Neural progenitor cell (in vitro differentiated cells): ENCODE measurements at places on chromosomes 3 and 15.

DNA sequence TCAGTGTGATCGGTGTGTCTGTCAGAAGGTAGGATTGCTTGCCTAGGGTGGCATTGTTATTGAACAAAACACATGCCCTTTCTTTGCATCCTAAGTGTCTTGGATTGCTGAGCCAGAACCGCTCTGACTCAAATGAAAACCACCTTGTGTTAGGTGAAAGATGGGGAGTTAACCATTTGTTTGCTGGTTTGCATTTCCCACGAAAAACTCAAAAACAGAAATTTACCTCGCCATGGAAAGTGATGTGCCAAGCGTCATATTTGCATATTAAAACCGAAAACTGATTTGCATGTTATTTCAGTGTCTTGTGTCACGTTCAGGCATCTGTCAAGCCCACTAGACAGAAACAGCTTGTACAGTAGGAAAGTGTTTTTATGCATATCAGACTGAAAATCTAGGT lies 474.6 kb upstream of the TPRG1 start:
- DNase-seq = peak; percentile 32

- no peak for DNase-seq
These were observed 826.8 kb upstream of the NR2F2 start for GRCh38 chr15:95503640-95504225.

DNA sequence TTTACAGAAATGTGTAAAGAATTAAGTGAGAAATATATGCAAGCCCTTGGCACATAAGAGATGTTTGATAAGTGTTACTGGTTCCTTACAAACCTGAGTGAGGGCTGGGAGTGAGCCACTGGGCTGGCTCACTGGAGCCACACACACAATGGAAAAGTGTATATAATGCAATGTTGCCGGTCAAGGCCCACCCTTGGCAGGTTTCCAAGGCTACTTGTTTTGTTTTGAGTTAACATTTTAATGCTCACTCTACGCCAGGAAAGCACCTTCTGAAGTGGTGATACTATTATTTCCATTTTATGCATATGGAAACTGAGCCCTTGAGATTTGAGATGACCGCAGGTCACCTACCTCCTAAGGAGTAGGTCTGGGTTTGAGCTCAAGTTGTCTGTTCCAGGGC lies 71.8 kb upstream of the FHIT start:
- no peak for DNase-seq

- DNase-seq = no peak
These were observed 93.0 kb downstream of the PGPEP1L start for GRCh38 chr15:98914626-98915025.

DNA sequence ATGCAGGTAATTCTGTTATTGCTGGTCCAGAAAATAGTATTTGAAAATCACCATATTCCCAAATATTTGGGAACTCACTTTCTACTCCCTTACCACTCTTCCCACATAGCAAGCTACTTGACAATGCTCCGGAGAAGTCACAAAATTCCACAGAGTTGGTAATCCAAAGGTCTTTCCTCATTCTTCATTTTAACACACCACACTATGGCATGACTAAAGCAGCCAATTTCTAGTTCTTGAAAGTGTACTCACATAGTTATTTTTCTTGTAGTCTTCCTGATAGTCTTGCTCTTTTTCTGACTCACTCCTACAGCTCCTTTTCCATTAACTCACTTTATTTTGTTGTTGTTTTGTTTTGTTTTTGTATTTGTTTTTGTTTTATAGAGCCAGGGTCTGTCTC lies 67.2 kb downstream of the MYO9A start:
- no peak for DNase-seq

GRCh38 chr3:46979958-46980497 lies 562 bp downstream of the NBEAL2 start:
- no peak for DNase-seq

GRCh38 chr3:80086426-80086825 lies 318.6 kb upstream of the ROBO1 start:
- DNase-seq = no peak

DNA sequence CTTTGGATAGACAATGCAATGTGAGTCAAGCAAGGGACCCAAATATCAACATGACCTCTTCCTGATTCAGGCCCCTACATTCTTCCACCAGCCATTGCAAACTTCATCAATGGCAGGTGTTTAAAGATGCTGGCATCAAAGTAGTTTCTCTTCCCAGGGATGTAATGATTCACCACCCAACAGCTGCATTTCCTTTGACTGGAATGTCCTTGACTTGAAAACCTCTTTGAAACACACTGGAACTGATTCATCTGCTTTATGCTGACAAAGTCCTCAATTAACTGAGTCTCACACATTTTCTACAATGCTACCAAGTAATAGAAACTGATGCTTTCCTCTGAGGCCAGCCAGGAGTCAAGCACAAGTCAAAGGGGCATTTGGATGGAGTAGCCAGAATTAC lies 385.5 kb downstream of the GBE1 start:
- DNase-seq = no peak

GRCh38 chr3:171765511-171765887 lies 44.8 kb downstream of the PLD1 start:
- no peak for DNase-seq

GRCh38 chr15:67178569-67179210 lies 75.8 kb downstream of the AAGAB start:
- DNase-seq = no peak

DNA sequence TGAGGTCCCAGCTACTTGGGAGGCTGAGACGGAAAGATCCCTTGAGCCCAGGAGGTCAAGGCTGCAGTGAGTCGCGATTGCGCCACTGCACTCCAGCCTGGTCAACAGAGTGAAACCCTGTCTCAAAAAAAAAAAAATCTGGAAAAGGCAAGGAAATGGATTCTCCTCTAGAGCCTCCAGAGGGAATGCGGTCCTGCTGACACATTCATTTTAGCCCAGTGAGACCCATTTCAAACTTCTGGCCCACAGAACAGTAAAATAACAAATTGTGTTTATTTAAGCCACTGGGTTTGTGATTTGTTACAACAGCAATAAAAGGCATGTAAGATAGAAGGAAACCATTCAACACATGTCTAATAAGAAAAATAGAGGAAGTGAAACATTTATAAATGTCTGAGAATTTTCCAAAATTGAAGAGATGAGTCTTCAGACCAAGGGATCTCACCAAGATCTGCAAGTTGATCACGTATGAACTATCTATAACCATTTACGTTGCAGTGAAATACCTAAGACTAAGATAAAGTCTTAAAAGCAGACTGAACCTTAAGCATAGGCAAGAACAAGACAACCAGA lies at the start of gene HTR3E:
Gene HTR3E, plus strand, starts transcription at position 254 of the 573 bp plus-strand sequence. CDS start 466 bp downstream, outside the sequence.
- no peak for DNase-seq

DNA sequence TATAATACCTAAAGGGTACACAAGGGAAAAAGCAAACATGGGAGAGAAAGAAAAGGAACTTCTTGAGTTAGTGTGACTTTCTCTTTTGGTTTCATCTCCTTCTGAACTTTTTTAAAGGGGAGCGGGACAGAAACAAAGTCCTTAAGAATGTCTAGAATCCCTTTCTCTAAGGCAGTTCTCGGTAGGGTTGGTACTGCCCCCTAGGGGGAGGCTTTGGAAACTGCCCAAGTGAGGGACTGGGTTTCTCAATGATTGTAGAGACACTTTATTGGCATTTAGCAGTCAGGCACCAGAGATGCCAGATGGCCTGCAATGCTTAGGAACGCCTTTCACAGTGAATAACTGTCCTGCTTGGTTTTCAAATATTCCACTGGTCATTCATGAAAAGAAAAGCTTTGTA lies 172.7 kb downstream of the WDR72 start:
- peak; percentile 82 for DNase-seq

GRCh38 chr3:21407743-21408142 lies 343.3 kb downstream of the ZNF385D start:
- DNase-seq = no peak

- peak; percentile 37 for DNase-seq
These were observed 237.8 kb upstream of the GADL1 start for GRCh38 chr3:31132132-31132769.

GRCh38 chr15:67892559-67893377 lies 52.9 kb upstream of the RNU6-1 start:
- DNase-seq = no peak

- no peak for DNase-seq
These were observed 348.8 kb upstream of the DCBLD2 start for GRCh38 chr3:99250272-99250671.

DNA sequence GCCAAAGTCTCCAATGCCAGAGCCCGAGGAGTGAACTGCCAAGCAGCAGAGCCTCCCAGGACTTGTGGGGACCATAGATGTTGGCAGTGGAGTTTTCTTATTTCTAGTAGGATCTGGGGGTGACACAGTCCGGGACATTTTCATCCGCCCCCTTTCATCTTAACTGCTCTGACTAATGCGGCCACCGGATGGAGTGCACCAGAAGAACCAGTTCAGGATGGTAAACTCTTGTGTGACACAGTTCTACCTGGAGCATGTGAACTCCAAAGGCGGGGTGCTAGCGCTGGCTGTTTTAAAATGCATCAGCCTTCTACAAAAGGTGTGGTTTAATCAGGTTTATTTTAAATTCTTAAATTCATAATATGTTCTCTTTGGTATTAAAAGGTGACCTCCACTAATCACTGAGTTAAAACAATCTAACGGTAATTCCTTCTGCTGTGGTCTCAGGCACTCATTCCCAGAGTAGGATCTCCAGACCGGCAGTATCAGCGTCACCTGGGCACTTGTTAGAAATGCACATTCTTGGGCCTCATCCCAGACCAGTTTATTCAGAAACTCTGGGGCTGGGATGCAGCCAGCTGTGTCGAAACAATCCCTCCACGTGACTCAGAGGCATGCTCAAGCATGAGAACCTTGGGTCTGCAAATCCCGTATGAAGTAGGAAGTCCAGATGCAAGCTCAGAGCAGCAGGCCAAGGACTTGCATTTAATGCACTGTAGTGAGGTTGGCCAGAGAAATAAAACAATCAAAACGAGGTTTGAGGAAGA lies 105.5 kb downstream of the GABRB3 start:
- no peak for DNase-seq

- no peak for DNase-seq
These were observed 838.1 kb upstream of the SEMA6D start for GRCh38 chr15:46879032-46879770.

DNA sequence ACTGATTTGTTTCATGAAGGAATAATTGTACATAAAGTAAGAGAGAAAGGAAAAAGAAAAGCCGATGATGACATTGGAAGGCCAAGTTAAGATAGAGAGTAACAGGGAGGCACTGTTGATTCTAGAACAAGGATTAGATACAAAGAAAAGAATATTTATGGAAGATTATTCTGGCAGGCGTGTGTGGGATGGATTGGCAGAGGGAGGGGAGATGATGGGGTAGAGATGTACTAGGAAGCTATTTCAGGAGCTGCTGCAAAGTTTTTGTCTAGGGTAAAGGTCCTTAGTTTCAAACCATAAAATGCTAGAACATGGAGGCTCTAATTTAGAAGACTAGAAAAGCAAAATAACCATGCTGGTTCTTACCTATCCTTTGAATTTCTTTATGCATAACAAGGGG lies 280.0 kb upstream of the LRRN1 start:
- DNase-seq = no peak

- DNase-seq = no peak
These were observed 13.6 kb downstream of the PRKCD start for GRCh38 chr3:53174346-53175250.

DNA sequence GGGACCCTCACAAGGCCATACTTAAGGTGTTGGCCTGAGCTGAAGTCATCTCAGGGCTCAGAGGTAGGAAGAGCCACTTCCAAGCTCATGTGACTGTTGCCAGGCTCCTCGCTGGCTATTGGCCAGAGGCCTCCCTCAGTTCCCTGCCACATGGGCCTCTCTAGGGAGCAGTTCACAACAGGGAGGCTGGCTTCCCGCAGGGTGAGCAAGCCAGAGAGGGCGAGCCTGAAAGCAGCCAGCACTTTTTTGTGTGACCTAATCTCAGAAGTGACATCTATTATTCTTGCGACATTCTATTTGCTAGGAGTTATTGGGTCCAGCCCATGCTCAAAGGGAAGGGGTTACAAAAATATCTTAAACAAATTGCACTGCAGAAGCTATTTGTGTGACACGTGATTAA lies 201.4 kb downstream of the SSR3 start:
- no peak for DNase-seq

DNA sequence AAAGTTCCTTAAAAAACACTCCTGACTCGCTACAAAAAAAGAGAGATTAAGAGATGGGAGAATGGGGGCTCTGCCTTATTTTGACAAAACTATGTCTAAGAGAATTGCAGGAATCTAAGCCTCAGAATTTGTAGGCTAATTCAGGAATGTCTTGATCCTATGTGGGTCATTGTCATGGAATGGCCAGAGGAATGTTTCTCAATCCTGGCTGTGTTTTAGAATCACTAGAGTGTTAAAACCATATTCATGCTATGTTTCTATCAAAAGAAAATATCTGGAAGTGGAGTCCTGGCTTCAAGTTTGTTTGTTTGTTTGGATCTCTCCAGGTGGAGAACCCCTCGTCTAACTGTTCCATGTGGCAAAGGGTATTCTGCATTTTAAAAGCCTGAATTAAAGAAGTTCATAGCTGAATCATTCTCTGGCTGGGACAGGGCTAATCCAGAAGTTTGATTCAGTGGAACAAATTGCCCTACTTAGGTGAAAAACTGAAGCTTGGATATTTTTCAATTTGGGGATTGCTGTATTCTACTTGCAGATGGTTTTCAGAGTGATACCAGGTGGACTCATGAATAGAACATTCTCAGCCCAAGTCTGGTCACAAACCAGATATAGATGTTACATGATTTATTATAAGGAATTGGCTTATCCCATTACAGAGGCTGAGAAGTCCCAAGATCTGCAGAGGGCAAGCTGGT lies 28.2 kb downstream of the GJD2 start:
- no peak for DNase-seq

- no peak for DNase-seq
These were observed 13.0 kb upstream of the HDC start for GRCh38 chr15:50278496-50278895.

- no peak for DNase-seq
These were observed 338.2 kb upstream of the SLCO3A1 start for GRCh38 chr15:91515188-91515754.

- DNase-seq = no peak
These were observed 28.7 kb downstream of the SH3BP5 start for GRCh38 chr3:15303728-15304127.

DNA sequence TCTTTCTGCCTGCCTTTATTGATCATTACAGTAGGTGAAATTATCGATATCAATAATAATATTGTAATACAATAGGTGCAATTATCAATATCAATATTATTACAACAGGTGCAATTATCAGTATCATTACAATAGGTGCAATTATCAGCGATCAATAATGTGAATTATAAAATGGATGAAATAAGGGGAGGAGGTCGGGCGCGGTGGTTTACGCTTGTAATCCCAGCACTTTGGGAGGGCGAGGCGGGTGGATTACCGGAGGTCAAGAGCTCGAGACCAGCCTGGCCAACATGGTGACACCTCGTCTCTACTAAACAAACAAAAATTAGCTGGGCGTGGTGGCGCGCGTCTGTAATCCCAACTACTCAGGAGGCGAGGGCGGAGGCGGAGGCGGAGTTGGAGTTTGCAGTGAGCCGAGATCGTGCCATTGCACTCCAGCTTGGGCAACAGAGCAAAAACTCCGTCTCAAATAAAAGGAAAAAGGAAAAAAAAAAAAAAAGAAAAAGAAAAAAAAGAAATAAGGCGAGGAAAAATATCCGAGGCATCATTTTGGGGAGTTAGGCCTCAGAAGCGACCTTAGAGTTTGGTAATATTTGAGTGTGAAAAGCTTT lies 611 bp upstream of the BNIP2 start:
- peak; percentile 76 for DNase-seq

- no peak for DNase-seq
These were observed 260.2 kb downstream of the ZBTB20 start for GRCh38 chr3:114886905-114887304.

- peak; percentile 69 for DNase-seq
These were observed 106.7 kb downstream of the GHSR start for GRCh38 chr3:172341482-172342059.
